ENCODE measurements at places on chromosomes 6 and 20.
A peak's percentile ranks its signal among the peaks of the same experiment; 100 is the strongest.

- DNase-seq, result no peak
Observed at GRCh38 chr6:44831002-44831610, 443.6 kb downstream of the CDC5L start.

DNA sequence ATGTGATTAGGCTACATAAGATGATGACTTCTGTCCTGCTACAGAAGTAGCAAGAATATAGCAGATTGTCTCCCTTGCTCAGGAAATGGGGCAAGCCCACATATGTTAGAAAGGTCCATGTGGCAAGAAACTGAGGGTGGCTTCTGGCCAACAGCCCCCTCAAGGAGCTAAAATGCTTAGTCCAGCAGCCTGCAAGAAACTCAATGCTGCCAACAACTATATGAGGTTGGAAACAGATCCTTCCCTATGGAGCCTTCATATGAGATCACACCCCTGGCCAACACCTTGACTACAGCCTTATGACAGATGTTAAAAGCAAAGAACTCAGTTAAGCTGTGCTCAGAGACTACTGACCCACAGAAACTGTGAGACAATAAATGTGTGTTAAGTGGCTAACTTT is 22.1 kb downstream of the PTPRT start:
- no peak for DNase-seq

- DNase-seq, result no peak
Observed at GRCh38 chr6:449486-450419, 58.2 kb downstream of the IRF4 start.

GRCh38 chr6:3119040-3119723 is 671 bp downstream of the BPHL start:
- DNase-seq, result no peak

GRCh38 chr6:142913511-142914047 is 31.4 kb downstream of the HIVEP2 start:
- DNase-seq, result peak; percentile 86

DNA sequence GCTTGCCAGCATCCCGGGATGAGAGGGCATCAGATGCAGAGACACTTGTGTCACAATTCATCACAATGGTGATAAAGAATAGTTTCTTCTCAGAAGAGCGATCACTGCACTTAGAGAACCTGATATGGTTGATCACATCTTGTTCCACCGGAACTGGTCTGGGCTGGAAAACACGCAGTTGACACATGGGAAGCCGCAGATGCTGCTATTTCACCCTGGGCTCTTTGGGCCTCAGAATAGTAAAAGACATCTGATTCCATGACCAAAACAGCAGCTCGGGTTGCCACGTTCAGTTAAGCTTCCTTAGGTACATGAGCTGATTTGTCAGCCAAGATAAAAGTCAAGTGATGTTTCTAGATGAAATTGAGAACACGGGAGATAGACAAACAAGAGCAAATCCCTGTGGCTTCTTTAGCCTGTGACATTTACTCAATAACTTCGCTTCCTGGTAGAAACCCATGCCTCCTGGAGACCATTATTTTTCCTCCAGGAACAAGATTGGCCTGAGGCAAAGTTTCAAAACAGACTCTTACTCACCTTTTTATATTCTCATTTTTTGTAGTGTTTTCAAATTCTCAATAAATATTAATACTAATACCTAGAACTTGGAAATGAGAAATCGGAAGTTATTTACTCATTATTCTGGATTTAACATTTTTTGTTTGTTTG is 59.4 kb downstream of the TRMT6 start:
- DNase-seq, result no peak

GRCh38 chr6:14442242-14442641 is 324.7 kb downstream of the CD83 start:
- DNase-seq, result peak; percentile 76

GRCh38 chr20:44736170-44737021 is 9.3 kb upstream of the KCNK15 start:
- DNase-seq, result peak; percentile 99

DNA sequence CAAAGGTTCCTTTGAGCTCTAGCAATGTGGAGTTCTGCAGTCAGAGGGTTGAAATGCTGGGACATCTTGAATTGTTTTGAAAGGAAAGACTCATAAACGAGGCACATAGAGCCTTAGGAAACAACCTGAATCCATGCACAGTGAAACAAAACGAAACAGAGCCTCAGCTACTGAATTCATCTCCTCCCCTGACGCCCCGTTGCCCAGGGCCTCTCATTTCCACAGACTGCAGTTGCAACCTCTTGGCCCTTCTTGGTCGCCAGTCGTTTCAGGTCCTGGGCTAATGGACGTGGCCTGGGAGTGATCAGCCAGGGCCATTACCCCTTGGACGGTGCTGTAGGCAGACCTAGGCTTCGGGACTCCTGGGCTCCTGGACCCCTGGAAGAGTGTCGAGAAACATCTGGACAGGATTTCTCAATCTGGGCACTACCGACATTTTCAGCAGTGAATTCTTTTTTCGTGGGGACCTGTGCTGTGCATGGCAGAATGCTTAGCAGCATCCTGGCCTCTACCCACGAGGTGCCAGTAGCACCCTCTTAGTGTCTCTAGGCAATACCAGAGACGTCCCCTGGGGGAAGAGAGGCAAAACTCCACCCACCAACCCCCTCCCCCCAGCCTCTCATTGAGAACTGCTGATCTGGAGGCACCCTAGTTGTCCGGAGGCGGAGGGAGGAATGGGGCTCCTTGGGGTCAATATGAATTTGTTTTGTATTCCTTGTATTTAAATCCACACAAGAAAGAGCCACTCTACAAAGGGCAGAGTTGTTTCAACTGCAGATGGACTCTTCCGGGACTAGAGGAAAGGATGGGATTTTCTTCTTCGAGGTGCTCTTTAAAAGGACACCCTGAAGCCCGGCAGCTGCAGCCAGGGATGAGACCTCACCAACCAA is 50.2 kb downstream of the TMEM242 start:
- DNase-seq, result peak; percentile 23
